ENCODE measurements at places on chromosomes 16 and 17.

GRCh38 chr17:6162892-6163291, 92.7 kb downstream of the WSCD1 start:
- no peak for DNase-seq

- DNase-seq, result no peak
These were observed 14.9 kb downstream of the C16orf74 start for GRCh38 chr16:85735946-85736345.

- peak; percentile 80 for DNase-seq
These were observed 17.2 kb upstream of the SLFN11 start for GRCh38 chr17:35390663-35391062.

- DNase-seq, result no peak
These were observed 81.0 kb upstream of the TBX2 start for GRCh38 chr17:61318684-61319098.

GRCh38 chr17:32914181-32914580, 13.8 kb upstream of the TMEM98 start:
- no peak for DNase-seq

- no peak for DNase-seq
These were observed 680.7 kb upstream of the SALL1 start for GRCh38 chr16:51831595-51832367.

DNA sequence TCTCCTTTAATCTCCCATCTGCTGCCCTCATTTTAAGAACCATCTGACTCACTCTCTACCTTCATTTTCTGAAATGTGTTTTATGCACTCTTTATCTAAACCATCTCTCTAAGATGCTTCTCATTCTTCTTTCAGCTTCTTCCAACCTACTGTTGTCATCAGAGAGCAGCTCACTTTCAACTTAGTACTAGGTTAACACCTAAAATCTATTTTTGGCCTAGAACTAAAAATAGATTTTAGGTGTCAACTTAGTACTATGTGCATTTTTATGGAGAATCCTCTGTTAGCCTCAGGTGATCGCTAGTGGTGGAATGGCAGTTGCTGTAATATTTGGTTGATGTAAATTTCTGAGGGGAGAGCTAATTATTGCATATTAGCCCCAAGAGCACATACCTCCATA, 277.1 kb downstream of the KCNJ2 start:
- DNase-seq, result no peak

DNA sequence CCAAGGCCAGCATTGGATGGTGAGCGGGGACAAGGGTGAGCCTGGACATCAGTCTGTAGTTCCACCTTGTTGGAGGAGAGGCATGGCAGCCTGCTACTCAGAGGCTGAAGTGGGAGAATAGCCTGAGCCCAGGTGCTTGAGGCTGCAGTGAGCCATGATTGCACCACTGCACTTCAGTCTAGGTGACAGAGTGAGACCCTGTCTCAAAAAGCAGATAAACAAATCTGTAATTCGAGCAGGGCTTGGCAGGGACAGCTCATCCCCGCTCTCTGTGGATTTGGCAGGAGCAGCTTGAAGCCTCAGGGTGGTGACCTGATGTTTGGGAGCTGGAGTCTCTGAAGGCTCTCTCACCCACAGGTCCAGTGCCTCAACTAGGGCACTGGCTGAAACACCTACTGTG, 38.6 kb upstream of the ZCCHC14 start:
- no peak for DNase-seq

GRCh38 chr17:28728364-28729200, at the start of gene NEK8:
Gene NEK8 (plus strand): TSS chr17:28728788. CDS start chr17:28728814, 26 bp downstream.
- peak; percentile 97 for DNase-seq

DNA sequence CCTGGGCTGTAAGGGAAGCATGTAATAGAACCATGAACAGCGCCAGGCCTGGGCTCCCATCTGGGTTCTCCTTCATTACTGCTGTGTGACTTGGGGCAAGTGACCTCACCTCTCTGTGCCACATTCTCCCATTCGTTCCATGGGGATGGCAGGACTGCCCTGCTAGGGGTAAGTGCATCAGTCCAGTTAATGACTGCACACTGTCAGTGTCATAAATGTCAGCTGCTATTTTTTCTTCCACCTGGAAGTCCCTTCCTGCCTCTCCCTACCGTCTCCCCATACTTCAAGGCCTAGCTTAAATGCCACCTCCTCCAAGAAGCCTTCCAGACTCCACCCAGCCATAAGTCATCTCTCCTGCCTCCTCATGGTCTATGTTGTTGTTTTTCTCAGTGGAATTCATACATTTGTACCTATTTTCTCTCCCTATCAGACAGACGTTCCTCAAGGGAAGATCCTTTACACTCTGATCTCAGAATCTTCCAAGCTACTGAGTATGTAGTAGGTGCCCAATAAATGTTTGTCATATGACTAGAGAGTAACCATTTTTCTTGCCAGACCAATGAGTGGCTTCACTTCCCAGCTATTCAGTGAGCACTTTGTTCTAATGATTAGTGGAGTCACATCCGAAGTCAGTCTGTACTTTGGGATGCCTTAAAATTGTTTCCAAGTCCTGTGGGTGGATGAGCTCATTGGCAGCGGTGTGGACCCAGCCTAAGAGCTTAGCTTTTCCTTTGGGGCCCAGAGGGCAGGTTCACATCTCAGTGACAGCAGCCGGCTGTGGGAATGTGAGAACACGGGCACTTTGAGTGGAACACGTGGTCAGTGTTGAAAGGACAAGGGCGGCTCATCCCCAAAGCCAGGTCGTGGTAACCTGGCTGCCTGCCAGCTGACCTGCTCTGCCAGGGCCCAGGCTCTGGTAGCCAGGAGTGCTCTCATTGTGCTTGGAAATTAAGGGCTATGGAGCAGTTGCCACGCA, 147.5 kb upstream of the GSE1 start:
- DNase-seq, result no peak

- DNase-seq, result no peak
These were observed 17.6 kb downstream of the APPBP2 start for GRCh38 chr17:60508384-60508980.

DNA sequence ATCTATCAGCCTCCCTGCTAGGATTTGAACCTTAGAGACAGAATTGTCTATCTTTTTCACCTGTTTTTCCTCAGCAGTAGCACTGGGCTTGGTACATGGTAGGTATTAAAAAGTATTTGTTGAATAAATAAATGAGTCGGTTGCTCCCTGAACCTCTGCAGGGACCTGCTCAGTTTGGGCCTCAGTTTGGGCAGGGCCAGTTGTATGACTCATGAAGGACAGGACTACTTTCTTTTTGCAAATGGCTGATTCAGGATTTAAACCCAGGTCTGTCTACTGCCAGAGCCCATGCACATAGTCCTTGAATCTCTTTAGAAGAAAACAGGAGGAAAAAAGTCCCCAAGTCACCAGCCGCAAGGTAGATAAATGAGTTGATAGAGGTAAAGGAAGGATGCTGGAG, 3.1 kb downstream of the MMP2 start:
- no peak for DNase-seq

DNA sequence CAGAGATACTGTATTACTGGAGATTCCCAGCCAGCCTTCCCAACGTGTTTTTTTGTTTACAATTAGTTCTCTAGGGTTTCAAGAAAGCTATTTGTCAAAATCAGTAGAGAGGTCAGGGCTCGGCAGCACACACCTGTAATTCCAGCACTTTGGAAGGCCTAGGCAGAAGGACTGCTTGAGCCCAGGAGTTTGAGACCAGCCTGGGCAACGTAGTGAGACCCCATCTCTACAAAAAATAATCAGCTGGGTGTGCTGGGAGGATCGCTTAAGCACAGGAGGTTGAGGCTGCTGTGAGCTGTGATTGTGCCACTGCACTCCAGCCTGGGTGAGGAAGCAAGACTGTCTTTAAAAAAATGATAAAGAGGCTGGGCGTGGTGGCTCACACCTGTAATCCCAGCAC, 19.4 kb downstream of the CBX1 start:
- no peak for DNase-seq

- DNase-seq, result no peak
These were observed 548 bp upstream of the ADGRG5 start for GRCh38 chr16:57541754-57542435.

DNA sequence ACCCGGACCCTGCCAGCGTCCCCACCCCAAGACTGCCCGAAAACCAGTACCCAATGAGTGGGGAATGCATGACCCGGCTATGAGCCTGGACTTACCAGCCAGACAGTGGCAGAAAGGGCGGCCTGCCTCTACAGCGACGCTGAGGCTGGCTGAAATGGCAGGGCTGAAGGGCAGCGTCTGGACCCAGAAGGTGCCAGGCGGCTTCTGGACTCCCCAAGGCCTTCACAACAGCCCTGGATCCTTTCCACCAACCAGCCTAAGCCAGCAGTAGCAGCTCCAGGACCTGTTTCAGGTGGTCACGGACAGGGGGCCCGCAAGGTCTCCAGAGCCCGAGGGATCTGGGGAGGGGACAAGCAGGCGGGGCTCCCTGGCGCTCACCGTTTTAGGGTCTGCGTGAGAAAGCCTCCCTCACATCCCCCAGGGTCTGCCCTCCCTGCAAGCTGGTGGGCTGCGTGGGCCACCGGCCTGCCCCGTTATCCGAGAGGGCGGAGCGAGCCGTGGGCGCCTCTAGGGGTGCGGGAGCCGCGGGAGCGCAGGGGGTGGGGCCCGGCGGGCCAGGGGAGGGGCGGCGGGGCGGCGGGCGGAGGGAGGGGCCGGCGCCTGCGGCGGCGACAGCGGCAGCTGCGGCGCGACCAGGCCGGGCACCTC, at the start of gene RIPOR1:
Gene RIPOR1 (plus strand): TSS at position 608 of the 648 bp plus-strand sequence. CDS start 9,618 bp downstream, outside the sequence.
- DNase-seq, result peak; percentile 51

DNA sequence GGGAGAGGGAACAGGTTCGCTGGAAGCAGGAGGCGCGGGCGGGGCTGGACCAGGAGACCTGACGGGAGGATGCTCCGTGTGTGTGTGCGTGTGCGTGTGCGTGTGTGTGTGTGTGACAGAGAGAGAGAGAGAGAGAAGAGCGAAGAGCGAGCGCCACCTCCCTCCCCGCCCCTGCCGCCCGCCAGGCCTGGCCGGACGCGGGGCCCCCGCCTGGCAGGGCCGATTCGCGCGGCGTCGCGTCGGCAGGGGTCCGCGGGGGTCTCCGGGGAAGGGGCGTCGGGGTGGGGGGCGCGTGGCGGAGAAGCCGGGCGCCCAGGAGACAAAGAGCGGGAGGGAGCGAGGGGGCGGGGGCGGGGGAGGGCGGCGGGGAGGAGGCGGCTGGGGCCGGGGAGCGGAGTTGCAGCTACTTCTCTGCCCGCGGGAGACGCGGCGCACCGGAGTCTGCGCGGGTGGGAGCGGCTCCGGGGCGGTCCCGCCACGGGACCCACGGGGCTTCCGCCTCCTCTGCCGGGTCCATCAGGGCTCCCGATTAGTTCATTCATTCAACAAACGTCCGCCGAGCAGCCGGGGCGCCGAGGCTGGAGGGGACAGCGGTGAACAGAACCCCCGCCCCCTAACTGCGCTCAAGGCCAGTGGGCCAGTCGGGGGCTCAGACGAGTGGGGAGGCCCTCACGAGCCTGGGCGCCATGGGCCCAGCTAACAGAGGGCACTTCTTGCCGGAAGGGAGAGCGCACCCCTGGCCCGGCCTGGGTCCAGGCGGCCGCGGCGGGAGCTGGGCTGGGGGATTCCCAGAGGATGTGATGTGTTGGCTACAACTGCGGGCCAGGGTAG, at the start of gene SAMD14:
Gene SAMD14 (minus strand): TSS at position 433 of the 831 bp plus-strand sequence. CDS start 5,201 bp downstream, outside the sequence.
- peak; percentile 40 for DNase-seq

DNA sequence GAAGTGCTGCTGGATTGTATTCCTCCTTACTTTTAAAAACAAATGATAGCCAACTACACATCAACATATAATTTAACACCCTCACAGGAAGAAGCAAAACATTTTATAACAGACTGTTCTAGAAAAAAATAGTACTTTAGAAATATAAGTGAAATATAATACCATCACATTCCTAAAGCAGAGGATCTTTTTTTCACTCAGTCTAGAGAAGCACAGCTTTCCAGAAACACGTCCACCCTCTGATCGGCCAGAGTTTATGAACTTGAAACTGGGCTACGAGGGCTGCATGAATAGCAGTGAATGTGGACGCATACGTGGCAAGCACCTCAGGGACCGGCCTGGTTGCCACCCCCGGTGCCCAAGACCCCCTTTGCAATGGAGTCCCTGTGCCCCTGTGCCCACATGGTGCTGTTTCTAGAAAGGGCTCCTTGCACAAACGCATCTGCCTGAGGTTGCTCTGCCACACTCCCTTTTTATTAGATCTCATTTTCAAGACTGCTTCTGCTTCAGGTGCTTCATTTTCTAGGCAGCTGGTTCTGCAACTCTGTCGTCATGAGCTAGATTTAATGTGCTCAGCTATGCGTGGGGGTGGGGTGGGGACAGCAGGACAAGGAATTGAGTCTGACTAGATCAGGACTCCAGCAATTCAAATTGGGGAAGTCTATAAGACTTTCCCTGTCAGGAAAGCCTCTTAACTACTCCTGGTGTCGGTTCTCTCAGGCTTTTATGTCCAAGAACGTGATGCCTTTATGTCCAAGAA, 29.1 kb upstream of the ERN1 start:
- peak; percentile 18 for DNase-seq
